ENCODE measurements at places on chromosomes 6 and 20.
A peak's percentile ranks its signal among the peaks of the same experiment; 100 is the strongest.

GRCh38 chr6:55825402-55826051 is 49.9 kb downstream of the BMP5 start:
- DNase-seq: peak; percentile 64

- no peak for DNase-seq
Observed at GRCh38 chr20:36305602-36306551, at the start of gene DLGAP4. Gene DLGAP4 (plus strand): TSS chr20:36306339. CDS start chr20:36431718, 125,379 bp downstream.

DNA sequence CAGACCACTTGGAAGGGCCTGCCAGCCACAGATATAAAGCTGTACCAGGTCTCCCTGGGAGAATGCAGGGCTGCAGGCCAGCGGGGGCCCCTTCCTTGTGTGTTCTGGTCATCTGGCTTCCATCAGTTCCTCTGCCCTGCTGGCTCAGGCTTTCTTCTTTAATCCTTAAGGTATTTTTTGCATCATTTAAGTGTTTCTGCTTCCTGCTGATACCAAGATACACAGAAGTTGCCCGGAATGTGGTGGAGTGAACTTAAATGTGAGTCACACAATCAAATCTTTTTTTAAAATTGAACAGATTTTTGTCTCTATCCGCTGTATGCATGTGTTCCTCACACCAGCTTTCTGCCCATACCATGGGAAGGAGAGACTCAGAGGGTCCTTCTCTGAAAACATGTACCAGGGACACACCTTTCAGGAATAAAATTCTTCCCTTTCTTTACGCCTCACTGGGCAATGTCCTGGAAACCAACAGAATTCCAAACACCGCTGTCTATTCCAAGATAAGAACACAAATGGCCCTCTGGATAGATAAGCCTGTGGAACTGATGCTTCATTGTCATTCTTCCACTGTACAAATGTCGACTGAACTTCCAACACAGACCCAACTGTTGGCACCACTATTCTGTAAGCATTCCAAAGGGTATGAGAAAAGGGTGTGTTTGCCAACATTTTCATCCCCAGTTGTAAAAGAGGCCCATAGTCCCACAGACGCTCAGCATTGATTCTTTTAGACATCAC is 206.2 kb upstream of the MYLIP start:
- DNase-seq: peak; percentile 90

DNA sequence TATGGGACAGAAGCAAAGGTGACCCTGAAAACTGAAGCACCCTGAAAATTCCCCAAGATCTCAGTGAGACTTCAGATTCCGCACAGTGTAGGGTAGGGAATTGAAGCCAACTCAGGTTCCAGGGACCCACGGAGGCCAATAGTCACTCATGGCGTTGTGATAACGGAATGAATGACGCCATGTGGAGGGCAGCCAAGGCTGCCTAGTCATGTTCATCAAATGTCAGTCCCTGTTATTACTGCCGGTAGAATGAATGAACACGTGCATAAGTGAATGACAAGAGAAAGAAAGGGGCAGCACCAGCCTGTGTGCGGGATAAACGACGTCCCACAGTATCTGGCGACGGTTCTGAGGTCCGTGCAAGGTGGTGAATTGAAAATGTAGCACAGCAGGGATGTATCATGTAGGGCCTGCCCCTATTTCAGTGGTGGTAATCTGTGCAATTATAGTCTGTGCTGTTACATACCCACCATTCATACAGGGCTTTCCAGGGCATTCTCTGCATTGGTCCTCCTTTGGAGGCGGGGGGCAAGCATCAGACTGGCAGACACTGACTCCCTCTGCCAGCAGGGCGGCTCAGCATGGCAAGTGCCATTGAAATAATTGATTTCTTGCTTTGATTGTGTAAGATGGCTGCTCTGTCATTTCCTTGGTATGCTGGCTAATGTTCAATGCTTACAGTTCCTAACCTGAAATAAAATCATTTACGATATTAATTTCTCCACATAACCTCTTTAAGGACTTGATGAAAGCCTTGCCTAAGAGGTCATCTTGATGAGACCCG is 386.9 kb downstream of the CDH4 start:
- DNase-seq: peak; percentile 51

DNA sequence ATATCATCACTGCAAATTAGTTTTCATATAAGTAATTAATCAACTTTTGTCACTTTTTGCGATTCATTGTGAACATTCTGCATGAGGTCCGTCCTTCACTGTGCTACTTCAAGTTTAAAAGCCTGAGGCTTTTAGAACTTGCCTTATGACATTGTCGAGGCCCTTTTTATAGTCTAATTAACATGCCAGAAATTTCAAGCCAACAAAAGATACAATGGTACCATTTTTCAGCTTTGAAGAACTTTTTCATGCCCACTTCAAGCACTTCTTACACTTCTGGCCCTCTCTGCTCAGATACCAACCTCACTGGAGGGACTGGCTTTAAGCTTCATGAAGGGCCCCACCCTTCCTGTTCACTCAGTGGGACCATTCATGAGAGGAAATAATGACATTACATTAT is 323.1 kb downstream of the TPBG start:
- no peak for DNase-seq

DNA sequence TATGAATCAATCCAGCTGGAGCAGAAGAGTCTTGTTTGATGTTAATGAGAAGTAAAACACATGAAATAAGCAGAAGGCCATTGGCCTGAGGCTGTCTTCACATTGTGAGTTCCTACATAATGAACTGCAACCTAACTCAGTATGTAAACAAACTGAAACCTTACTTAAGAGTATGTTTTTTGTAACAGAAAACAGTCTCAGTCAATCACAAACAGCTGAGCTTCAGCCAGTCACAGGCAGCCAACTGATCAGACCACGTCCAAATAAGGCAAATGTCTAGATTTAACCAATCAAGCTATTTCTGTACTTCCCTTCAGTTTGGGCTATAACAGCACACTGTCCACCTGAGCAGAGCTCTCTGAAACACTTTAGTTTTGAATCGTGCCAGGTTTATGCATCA is 234.7 kb downstream of the TRDN start:
- no peak for DNase-seq

Data from fibroblast of skin of right biceps (primary cell).